Stimulated activated CD8-positive, alpha-beta memory T cell treated with anti-CD3 and anti-CD28 coated beads, Interleukin-4, amount 100 ng/mL, for 1 hour (primary cell): ENCODE measurements at places on chromosomes 11 and 22.

- DNase-seq = no peak
Measured at GRCh38 chr11:66070604-66071380, 720 bp downstream of the PACS1 start.

GRCh38 chr11:12043959-12044791 lies 35.7 kb upstream of the DKK3 start:
- peak; percentile 20 for DNase-seq

GRCh38 chr22:34278121-34278520 lies 357.8 kb upstream of the LARGE1 start:
- DNase-seq = no peak

GRCh38 chr11:99020352-99021225 lies at the start of gene CNTN5:
CNTN5 (plus strand) TSS chr11:99020949.
- no peak for DNase-seq

DNA sequence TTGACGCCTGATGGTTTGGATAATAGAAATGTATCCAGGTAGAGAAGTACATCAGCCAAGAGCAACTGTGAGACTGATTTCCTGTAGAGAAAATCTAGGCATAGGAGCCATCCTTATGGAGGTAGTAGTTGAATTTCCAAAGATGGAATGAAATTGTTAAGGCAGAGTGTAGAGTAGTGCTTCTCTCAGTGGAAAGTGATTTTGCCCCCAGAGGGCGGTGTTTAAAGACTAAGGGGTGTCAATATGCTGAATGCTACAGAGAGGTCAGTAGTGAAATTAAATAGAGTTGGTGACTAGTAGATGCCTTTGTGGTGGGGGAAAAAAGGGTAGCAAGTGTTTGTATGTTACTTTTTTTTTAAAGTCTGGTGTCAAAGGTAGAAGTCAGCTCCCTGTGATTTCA lies 54.5 kb downstream of the TRIM44 start:
- DNase-seq = no peak

GRCh38 chr22:23563111-23563510 lies 17.0 kb downstream of the IGLL1 start:
- DNase-seq = no peak

DNA sequence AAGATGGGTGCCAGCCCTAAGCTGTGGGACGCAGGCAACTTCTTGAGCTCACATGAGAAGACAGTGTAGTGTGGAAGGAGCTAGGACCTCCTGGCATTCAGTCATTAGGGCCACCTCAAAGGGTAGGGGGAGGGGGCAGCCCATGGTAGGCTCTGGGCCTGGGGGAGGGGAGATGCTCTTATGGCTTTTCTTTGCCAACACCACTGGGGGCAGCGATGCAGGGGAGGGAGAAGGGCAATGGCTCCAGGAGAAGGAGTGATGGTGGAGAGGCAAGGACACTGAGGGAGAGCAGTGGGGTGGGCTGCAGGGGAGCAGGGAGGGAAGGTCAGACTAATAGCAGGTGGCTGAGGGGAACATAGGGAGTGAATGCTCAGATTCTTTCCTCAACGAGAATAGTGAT lies 63.3 kb upstream of the SUSD2 start:
- no peak for DNase-seq

DNA sequence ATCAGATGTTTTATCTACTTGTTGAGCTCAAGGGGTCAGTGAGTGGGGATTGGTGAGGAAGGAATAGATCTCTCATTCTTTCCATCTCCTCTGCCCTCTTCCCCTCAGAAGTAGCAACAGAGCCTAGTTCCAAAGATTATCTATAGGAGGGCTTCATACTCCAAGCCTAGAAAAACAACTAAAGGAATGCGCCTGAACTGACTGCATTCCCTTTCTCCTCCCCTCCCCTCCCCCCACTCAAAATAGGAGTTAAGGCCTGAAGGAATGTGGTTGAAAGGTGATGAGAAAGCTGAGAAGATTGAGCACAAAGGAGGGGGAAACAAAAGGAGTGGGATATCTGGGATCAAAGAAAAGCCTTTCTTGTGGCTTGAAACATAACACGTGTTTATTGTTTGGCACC lies 10.5 kb downstream of the EMSY start:
- no peak for DNase-seq

DNA sequence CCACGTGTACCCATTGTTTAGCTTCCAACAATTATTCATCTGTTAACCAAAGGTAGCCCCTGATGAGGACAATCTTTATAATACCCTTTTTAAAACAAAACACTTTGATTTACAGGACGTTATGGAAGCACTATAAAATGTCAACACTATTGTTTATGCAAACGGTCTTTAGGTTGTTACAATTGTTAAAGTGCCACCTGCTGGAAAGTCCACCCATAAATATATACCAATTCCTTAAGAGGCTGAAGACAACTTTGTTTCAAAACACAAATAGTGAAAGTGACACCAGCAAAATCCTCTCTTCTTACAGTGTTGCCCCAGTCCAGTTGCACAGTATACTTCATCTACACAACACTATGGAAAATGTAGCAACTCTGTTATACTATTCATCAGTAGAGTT lies 68.9 kb upstream of the SLN start:
- no peak for DNase-seq

GRCh38 chr11:81432333-81432732 lies 1301.3 kb downstream of the FAM181B start:
- DNase-seq = no peak

- no peak for DNase-seq
Measured at GRCh38 chr11:89583580-89583979, 92.4 kb upstream of the NOX4 start.

DNA sequence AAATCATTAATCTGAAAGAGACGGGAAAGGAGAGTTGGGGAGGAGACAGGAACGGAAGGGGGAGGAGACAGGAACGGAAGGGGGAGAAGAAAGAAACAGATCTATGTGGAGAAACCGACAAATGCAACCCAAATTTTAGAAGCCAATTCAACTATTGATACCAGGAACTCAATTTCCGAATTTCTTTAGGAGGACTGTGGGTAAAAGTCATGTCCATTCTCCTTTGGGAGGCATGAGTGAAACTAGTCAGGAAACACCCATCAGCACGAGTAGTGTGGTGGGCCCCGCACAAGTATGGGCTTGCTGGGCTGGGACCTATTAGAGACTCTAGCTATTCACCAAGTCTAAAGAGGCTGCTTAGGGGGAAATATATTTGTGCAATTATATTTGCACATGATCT lies 18.1 kb downstream of the ANO3 start:
- DNase-seq = no peak

GRCh38 chr11:84414920-84415319 lies 1128.8 kb upstream of the CCDC90B start:
- DNase-seq = no peak
